ENCODE measurements at places on chromosomes 2 and 18.

- no peak for DNase-seq
Measured at GRCh38 chr2:68747900-68748299, 13.3 kb downstream of the ARHGAP25 start.

DNA sequence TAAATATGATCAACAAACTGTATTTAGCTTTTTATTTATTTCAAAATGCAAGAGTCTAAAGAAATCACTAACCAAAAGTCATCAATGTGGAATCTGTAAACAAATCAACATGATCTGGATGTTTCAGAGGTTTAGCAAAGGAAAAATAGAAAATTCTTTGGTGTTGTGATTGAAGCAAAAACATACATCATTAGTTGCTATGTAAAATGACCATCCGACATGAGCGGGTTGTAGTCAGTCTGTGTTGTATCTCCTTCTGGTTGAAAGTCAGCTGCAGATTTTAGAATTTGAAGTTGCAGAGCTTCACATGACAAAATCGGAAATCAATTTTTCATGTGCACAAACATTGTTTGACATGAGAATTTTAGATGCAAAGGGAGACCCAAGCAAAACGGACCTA, 63.2 kb downstream of the IRS1 start:
- DNase-seq = no peak

DNA sequence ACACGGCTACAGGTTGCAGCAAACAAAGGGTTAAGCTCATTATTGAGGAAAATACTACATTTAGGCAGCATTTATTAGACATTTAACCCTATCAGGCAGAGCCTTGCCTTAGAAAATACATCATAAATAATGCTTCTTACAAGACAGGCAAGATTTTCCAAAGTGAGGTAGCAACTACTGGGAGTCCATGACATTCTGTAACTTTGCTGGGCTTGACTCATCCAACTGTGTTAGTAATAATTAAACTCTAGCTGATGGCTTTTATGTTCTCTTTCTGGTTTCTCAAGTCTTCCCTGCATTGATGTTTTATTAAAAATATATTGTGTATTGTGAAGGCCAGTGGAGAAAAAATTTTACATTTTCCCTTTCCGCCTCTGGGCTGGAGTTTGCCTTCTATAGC, 291.3 kb downstream of the AFF3 start:
- no peak for DNase-seq

- no peak for DNase-seq
Measured at GRCh38 chr2:103868396-103868795, 985.5 kb upstream of the POU3F3 start.

- DNase-seq = no peak
Measured at GRCh38 chr18:78174737-78175136, 804.9 kb upstream of the SALL3 start.

DNA sequence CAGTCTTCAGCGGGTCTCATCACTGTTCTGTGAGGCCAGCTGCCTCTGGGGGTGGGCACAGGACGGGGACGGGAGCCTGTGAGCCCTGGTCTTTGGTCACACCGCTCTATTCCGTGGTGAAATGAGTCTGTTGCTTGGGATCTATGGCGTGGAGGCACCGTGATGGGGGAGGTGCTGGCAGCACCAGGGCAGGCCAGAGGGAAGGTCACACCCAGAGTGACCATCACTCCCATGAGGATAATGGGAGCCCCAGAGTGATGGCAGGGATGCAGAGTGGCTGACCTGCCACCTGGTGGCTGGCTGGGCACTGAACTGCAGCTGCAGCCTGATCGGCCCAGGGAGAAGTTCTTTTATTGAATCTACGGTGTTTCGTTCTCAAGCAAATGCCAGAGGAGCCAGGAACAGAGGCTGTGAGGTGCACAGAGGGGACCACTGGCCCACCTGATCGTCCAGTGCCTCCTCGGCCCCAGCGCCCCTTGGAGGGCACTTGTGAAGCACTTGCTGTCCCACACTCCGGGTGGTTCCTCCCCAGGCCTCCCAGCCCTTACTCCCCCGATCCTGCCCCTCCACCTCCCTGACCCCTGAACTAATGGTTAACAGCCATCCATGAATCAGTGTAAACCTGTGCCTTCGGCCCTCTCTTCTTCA, 17.9 kb downstream of the KCNIP3 start:
- no peak for DNase-seq

DNA sequence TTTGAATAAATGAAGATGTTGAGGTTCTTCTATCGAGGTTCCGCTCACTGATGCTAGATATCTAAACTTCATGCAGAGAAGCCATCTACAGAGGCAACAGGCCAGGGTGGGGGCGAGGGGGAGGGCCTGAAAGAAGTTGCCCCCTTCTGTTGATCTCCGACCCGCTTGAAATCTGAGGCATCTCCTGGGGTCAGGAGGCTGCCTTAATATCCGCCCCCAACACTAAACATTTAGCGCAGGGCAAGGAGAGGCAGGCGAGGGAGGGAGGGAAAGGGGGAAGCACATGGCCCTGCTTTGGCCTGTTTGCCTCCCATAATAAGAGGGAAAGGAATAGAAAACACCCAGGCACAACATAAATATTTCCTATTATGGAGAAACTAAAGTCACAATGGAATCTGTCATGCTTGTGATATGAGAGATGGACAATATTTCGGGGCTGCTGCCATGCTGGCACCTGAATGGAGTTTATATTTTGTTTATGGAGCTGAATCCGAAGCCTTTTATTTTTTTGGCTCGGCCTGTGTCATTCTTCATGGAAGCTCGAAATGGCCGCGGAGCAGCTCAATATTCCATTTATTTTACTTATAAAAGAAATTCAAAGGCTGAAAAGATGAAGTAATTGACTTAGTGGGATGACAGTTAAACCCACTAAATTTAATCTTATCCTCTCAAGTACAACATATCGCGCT, 221.1 kb downstream of the INSIG2 start:
- DNase-seq = no peak

DNA sequence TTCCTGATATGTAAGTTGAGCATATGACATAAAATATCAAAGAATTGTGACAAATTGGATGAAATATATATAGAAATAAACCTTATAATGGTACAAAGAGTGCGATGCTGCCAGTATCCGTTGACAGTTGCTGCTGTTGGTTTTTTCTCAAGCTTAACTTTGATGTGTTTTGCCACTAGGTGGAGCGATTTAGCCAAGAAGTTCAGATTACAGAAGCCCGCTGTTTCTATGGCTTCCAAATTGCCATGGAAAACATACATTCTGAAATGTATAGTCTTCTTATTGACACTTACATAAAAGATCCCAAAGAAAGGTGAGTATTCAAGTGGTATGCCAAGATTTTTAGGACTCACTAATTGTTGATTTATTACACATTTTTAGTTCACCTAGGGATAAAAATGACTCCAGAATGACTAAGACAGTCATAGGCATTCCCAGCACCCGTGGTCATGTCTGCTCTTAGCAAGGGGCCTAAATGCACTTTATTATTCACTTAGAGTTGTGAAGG, 2.1 kb downstream of the RRM2 start:
- peak; percentile 76 for DNase-seq

DNA sequence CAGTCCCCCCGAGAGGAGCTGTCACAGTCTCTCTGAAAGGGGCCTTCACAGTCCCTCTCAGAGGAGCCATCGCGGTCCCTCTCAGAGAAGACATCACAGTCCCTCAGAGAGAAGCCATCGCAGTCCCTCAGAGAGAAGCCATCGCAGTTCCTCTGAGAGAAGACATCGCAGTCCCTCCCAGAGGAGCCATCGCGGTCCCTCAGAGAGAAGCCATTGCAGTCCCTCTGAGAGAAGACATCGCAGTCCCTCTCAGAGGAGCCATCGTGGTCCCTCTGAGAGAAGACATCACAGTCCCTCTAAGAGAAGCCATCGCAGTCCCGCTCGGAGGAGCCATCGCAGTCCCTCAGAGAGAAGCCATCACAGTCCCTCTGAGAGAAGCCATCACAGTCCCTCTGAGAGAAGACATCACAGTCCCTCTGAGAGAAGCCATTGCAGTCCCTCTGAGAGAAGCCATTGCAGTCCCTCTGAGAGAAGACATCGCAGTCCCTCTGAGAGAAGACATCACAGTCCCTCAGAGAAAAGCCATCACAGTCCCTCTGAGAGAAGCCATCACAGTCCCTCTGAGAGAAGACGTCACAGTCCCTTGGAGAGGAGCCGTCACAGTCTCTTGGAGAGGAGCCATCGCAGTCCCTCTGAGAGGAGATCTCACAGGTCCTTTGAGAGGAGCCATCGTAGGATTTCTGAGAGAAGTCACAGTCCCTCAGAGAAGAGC, 1.3 kb upstream of the ZNF512 start:
- no peak for DNase-seq

GRCh38 chr2:190443778-190444481, 35.8 kb downstream of the MFSD6 start:
- DNase-seq = no peak

GRCh38 chr2:42340045-42340937, 20.7 kb downstream of the COX7A2L start:
- no peak for DNase-seq

DNA sequence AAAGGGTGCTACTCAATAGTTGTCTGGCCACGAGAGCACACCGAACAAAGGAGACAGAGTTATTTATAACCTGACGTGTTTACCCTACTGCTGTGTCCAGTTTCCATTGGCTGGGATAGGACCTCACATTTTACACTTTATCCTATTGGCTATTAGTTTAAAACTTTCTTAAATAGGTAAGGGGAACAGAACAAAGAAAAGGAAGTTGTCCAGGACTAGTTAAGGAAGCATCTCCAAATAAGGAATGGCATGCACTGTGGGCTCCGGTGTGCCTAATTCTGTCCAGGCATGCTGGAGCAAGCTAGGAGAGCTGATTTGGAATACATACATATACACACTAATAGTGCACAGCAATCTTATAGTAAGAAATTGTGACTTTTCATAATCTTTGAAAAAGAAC, 72.2 kb downstream of the CAB39 start:
- no peak for DNase-seq

- DNase-seq = no peak
Measured at GRCh38 chr2:60544954-60545560, 8.4 kb downstream of the BCL11A start.

GRCh38 chr2:236673823-236674185, 104.2 kb downstream of the ACKR3 start:
- no peak for DNase-seq

GRCh38 chr2:71592181-71592711, 138.9 kb downstream of the DYSF start:
- no peak for DNase-seq

- no peak for DNase-seq
Measured at GRCh38 chr2:76748581-76749296, 773.4 kb downstream of the LRRTM4 start.

DNA sequence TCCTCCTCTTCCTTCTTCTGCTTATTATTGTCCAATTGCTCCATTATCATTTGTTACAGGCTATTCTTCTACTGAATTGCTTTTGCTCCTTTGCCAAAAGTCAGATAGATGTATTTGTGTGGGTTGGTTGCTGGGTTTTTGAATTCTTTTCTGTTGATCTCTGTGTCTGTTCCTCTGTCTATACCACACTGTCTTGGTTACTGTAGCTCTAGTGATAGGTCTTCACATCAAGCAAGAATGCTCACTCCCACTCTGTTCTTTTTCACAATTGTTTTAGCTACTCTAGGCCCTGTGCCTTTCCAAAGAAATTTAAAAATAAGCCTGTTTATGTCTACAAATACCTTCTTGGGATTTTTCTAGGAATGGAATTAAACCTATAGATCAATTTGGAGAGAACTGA, 217.2 kb downstream of the GALR1 start:
- no peak for DNase-seq

- DNase-seq = peak; percentile 24
Measured at GRCh38 chr2:149160701-149161217, 122.3 kb downstream of the LYPD6B start.

GRCh38 chr2:144277622-144278354, 242.1 kb downstream of the ZEB2 start:
- DNase-seq = no peak

DNA sequence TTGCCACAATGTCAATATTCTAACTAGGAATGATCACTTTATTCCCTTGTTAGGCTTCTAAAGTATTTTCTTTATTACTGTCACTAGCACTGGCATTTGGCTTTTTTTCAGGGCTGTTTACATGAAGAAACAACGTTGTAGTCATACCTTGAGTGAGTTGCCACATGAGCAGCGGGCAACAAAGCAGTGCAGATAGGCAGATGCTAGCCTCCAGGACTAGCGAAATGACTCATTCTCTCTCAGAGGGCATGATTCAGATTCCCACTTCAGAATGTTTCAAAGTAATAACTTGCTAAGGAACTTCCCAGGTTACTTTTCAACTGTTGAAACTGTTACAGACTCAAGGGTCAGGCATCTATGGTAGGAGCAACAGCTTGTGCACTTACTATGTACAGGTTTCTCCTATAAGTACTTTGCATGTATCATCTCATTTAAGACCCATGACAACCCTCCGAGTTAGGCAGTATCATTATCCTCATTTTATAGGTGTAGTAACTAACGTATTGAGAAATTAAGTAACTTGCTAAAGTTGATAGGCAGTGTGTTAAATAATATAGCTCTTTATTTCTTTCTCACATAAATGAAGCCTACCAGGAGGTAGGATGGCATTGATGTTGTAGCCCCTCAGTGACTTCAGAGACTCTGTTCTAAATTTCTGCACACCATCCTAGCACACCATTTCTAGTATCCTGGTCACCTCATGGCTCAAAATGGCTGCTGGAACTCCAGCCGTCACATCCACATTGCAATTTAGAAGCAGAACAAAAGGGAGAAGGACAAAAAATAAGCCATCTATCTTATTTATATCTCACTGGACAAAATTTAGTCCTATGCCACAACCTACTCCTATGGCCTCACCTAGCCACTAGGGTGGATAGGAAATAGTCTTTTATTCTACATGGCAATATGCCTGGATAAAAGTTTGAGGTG, 83.3 kb downstream of the ICOS start:
- DNase-seq = peak; percentile 97

DNA sequence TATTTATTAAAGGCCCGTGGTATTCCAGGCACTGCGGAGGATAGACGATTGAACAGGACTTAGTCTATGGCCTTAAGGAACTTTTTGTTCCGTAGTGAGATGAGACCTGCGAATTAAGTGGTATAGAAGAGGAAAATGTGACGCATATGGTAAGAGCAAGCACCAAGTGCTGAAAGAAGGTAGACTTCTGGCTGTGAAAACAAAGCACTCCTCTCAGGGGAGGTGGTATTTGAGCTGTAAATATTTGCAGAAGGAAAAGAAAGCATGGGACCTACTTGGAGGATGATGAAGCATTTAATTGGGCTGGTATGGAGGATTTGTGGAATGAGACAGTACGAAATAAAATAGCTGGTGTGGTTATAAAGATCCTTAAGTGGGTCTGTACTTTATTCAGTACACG, 62.5 kb downstream of the GPR39 start:
- DNase-seq = no peak

- no peak for DNase-seq
Measured at GRCh38 chr2:240628808-240629618, 3.7 kb downstream of the GPR35 start.

DNA sequence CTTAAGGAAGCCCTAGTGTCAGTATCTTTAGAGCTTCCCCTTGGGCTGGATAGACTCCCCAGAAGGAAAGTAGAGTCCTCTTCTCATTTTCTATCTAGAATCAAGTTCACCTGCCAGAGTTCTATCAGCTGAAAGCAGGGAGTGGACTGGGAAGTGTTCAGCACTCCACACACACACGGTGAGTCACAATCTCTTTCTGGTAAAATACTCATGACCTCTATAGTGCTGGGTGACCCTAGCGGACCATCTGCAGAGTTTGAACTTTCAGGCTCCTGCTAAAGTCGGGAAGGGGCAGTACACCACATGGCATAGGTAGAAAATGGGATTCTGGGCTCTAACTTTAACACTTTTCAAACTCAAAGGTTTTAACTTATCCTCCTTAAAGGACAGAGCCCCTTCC, 43.3 kb downstream of the SAP130 start:
- DNase-seq = no peak
